Right renal cortex interstitium (tissue), 3 donors: ENCODE measurements at places on chromosomes 12 and 14.

- DNase-seq = no peak
Observed at GRCh38 chr12:127381681-127382080, 885.3 kb upstream of the TMEM132C start.

DNA sequence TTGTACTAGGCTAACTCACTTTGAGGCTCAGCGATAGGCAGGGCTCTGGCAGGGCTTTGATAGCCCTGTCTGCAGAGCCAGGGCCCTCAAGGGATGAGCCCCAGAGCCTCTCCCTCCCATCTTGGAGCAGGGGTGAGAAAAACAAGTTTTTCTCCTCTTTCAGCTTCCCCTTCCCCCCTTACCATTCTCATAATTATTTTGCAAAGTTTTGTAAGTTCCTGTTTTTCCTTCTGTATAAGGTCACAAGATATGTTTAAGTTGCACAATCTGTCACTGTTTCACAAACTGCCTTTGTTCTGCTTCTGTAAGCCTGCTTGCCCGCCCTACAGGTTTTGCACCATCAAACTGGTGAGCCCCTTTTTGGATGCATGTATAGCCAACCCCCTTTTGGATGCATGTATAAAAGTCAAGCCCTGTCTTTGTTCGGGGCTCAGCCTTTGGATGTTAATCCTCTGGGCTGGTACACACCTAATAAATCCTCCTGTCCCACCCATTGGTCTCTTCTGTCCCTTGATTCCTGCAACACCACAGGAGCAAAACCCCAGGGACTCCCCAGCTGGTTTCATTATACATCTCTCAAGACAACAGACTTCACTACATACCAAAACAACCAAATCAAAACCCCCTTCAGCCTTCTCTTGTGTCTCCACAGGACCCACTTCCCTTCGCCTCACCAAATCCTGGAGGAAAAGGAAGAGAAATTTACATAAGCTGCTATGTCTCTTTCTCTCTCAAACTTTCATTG is 52.5 kb upstream of the RESF1 start:
- DNase-seq = no peak

- no peak for DNase-seq
Observed at GRCh38 chr12:6367065-6367968, 8.0 kb downstream of the SCNN1A start.

GRCh38 chr12:56715798-56716197 is 9.3 kb downstream of the NACA start:
- no peak for DNase-seq

DNA sequence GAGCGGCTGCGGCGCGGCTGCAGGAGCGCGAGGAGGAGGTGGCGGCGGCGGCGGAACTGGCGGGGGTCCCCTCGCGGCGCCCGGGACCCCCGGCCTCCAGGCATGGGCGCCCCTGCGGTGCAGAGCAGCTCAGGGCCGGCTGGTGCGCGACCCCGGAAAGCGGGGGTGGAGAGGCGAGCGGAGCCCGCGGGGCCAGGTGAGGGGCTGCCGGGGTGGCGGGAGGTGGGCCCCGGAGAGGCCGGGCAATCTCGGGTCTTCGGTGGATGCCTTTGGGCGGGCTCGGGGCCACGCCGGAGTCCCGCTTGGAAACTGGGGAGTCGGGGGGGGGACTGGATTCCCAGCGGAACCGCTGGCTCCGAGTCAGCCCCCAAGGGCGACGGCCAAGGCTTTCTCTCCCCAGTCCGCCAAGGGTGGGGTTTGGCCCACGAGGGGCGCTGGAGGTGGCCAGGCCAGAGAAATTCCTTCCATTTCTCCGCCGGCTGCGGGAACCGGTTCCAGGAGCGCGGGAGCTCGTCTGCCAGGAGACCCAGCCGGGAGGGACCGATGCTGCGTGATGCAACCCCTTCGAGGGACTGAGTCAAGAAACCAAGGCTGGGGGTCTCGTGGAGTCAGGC is 13.9 kb upstream of the NR4A1 start:
- DNase-seq = no peak
